ENCODE measurements at places on chromosomes 7 and 10.

- no peak for DNase-seq
Measured at GRCh38 chr7:132030086-132030568, 473.7 kb upstream of the PODXL start.

DNA sequence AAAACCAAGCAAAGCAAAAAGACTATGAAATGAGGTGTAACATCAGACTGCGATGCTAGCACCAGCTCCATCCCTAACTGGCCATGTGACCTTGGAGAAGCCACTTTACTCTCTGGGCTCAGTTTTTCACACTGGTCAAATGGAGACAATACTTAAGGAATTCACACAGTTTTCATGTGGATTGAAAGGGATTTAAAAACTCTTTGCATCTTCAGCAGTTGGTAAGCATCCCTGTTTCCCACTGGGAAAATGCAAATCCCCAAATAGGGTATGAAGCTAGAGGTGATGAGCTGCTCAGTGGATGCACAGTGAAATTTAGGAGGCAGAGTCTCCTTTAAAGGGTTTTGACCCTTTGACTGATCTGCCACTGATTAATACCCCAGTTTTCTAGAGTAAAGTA is 240.7 kb downstream of the SORCS3 start:
- no peak for DNase-seq

GRCh38 chr7:25964483-25964991 is 187.5 kb upstream of the NFE2L3 start:
- no peak for DNase-seq

- DNase-seq: no peak
Measured at GRCh38 chr7:8601121-8601520, 167.7 kb downstream of the NXPH1 start.

DNA sequence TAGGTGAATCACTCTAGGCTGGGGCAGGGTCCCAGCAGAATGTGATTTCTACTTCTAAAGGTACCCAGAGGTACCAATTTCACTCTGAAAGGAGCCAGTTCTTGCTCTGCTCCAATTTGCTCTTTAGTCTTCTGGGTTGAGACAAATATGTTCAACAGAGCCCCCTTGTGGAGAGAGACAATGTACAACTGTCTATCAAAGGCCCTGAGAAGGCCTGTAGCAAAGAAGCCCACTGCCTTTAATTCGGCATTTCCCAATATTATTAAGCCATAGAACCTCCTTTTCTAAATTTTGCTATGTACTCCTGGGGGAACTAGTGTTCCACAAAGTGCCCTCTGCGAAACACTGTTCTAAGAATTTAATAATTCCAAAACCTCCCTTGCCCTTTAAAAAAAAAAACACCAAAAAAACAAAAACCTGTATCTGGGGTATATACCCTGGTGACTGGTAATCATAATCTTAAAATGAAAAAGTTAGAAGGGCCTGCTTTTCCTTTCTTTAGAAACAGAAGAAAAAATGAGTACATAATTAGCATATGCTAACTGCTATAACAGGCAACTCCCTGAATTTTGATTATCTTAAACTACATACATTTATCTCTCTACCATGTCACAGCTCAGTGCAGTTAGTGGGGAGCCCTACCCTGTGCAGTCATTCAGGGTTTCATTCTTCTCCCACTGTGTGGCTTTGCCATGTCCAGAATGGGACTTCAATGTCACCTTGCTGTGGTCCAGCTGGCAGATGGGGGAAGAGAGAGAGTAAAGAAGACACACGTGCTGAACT is 160.9 kb upstream of the BMPER start:
- DNase-seq: no peak

GRCh38 chr7:137078781-137079180 is 210.3 kb downstream of the CHRM2 start:
- DNase-seq: no peak

GRCh38 chr7:51299391-51300133 is 17.0 kb downstream of the COBL start:
- DNase-seq: no peak

DNA sequence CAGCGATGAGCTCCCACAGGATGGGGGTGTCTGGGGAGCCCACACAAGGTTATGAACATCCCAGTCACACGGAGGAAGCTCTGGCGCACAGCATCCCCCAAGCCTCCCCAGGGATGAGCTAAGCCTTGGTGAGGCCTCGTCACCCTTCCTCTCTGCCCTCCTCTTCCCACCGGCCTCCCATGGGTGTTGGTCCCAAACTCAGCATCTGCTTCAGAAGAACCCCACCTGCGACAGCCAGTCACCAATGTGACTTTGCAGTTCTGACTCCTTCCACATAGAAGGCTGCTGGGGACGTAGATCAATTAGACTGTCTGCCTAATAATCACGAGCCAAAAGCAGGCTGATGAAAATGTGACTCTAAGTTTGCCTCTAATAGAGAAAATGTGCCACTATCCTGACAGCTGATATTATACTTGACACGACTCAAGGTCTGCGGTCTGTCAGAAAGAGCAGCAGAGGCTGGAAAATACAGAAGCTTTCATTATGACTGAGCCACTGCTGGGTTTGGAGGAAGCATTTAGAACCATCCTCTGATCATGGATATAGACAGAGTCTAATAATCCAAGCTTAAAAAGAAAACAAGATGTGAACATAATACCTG is 116.0 kb upstream of the PFKP start:
- DNase-seq: no peak

DNA sequence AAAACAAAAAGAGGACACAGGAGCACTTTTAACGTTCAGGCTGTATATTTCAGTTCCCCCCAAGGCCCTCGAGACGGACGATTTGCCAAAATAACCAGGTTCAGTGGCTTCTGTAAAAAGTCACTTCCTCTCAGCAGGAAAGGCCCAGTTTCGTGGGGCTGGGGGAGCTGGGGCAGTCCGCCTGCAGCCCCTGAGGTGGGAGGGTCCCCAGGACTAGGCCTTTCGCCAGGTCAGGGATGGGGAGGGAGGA is 28.8 kb downstream of the WDR86 start:
- DNase-seq: no peak

DNA sequence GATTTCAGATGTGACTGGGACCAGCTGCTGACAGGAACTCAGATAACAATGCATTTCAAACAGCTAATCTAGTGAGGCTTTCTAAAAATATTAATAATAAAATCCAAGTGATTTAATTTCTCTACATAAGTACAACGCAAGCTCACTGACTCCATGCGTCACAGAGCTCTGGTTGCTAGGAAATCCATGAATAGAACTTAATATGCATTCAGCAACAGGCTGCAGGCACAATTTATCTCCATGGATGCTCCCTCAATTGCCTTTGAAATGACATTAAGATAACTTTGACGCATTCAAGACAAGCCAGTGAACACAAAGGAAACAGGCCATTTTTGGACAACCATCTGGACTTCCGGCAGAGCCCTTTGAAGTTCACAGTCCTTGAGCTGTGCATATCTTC is 118.7 kb upstream of the COL1A2 start:
- DNase-seq: no peak

- no peak for DNase-seq
Measured at GRCh38 chr7:17939606-17940301, 540 bp downstream of the SNX13 start.

- DNase-seq: no peak
Measured at GRCh38 chr7:75840029-75840428, 26.4 kb upstream of the CCL24 start.

DNA sequence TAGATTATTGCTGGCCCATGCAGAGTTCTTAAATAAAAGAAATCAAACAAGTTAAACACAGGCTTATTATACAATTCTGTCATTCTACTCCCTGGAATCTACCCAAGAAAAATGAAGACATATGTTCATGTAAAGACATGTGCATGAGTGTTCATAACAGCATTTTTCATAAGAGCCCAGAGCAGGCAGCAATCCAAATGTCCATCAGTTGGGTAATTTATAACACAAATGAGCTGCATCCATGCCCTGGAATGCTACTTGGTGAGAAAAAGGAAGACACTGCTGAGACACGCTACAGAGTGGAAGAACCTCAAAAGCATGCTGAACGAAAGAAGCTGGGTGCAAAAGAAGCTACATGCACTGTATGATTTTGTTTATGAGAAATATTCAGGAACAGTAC is 342.6 kb downstream of the TCERG1L start:
- no peak for DNase-seq

DNA sequence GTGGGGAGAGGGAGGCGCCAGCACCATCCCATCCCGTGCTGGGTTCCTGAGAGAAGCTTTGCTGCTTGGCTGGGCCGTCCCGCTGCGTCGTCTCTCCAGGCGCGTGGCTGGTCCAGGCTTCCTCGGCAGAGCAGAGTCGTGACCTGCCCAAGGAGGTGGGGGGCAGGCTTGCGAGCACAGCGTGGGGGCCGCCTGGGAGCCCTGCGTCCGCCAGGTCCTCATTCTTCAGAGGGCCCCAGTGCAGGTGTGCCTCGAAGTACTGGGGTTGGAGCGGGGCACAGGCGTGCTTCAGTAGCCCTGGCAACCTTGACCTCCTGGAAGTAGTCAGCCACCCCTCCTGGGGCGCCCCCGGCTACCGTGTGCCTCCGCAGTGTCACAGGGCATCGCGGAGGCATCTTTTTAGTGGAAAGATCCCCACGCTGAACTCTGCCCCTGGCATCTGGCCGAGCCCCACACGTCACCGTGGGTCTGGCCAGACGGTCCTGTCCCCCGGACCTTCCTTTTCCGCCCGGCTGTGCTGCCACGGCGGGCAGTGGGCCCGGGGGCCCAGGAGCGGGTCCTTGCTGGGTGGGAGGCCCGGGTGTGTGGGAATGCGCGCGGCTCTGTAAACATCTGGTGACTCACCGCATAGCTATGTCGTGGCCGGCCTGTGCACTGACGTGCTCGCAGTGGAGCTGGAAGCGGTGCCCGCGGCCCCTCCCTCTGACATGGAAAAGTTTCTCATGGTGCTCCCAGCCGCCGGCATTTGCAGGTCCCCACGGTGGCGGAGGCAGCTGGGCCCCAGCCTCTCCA is 6.4 kb downstream of the MAFK start:
- DNase-seq: no peak

Measured in NCI-H187 treated with DMSO at 0.1 percent for 48 hours (cell line).